ENCODE measurements at places on chromosomes 4 and X.

- no peak for DNase-seq
Observed at GRCh38 chr4:126409746-126410145, 1095.0 kb downstream of the FAT4 start.

- peak; percentile 41 for DNase-seq
Observed at GRCh38 chr4:27048429-27049238, 188.0 kb downstream of the STIM2 start.

DNA sequence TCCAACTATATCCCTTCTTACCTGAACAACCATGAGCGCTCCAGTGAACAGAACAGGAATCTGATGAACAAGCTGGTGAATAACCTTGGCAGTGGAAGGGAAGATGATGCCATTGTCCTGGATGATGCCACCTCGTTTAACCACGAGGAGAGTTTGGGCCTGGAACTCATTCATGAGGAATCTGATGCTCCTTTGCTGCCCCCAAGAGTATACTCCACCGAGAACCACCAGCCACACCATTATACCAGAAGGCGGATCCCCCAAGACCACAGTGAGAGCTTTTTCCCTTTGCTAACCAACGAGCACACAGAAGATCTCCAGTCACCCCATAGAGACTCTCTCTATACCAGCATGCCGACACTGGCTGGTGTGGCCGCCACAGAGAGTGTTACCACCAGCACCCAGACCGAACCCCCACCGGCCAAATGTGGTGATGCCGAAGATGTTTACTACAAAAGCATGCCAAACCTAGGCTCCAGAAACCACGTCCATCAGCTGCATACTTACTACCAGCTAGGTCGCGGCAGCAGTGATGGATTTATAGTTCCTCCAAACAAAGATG is 870.2 kb downstream of the ADGRL3 start:
- DNase-seq, result no peak

DNA sequence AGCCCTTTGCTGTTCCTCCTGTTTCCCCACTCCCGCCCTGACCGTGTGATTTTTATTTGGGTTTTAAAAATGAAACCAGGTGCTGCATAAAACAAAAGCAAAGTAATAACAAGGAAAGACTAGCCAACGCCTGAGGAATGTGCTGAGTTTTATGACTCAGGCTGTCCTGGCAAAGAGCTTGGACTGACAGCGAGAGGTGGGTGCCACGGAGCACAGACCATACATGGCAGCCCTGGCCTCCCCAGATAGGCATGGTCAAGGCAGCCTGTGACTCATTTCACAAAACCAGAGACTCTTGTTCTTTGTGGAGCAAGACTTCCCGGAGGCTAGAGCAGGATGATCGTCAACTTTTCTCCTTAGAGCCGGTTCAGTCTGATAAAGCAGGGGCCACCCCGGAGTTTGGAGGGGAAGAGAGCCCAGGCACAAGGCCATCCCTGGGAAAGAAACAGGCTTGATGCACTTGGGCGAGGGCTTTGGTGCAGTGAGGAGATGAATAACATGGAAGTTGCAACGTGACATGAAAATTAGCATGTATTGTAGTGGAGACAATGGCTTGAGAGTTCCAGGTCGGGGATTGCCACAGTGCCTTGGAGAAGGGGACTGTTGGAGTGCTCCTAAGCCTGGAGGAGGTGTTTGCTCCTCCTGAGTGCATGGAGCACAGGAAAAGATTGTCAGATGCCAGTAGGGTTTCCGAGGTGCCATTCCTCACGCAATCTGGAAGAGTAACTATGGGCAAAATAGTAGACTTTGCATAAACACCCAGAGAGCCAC is 54.8 kb downstream of the C4orf51 start:
- peak; percentile 90 for DNase-seq

DNA sequence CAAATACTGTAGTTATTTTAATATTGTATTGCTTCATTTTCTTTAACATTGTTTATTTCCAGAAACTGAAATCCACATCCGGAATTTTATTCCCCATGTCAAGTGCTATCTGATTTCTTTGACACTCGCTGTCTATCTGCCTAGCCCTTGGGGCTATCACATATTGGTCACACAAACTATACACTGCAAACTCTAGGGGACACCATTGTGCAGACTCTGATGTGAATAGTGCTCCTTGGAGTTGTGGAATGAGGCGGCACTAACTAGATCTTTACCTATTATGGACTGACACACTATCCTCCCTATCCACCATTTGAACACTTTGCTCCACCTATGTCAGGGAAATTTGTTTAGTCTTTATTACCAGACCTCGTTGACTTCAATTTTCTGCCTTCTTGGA is 534.5 kb downstream of the GLUD2 start:
- peak; percentile 16 for DNase-seq

DNA sequence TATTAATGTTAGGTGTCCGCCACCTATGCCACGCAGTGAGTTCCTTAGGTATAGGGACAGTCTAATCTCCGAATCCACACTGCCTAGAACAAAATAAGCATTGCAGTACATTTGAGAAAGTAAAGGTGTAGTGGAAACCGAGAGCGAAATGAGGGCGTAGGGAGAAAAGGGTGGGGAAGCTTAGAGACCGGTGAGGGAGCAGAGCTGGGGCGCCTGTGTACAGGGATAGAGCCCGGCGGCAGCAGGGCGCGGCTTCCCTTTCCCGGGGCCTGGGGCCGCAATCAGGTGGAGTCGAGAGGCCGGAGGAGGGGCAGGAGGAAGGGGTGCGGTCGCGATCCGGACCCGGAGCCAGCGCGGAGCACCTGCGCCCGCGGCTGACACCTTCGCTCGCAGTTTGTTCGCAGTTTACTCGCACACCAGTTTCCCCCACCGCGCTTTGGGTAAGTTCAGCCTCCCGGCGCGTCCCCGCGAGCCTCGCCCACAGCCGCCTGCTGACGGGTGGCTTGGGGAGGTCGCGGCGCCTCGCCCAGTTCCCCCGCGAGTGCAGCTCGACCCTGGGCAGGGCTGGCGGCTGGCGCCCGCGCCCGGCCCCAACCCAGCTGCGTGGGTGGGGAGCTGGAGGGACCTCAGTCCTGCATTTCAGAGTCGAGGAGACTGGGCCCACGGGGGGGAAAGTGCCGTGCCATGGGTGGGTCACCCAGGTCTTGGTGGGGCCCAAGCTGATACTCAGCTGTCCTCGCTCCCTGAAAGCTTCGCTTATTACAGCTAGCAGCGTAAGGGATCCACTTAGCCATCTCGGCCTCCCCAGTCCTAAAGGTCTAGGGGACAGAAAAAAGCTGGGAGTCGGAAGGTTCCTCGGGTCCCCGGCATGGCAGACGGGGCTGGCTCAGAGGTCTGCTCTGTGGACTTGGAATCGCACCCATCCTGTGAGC is at the start of gene ANXA3:
TSS of gene ANXA3 (plus strand) at position 351 of the 932 bp plus-strand sequence. CDS start 2,704 bp downstream, outside the sequence.
- no peak for DNase-seq

Measured in choroid plexus epithelial cell (primary cell).